Hematopoietic multipotent progenitor cell (in vitro differentiated cells): ENCODE measurements at places on chromosomes 2 and 18. TPM values are rescaled to one million over a fixed set of nuclear protein-coding genes. Genes with fewer than 3 reads are reported as not detected.

TCF23 gene
- total RNA-seq, result not detected

UGT1A3 gene
- not detected for total RNA-seq

MREG gene
- total RNA-seq, result 6.5 TPM

LBX2 gene
- 0.54 TPM for total RNA-seq

SRD5A2 gene
- not detected for total RNA-seq

KCNJ13 gene
- total RNA-seq, result not detected

NPHP1 gene
- total RNA-seq, result 1.1 TPM

- DNase-seq, result no peak
These were observed 95.0 kb downstream of the HDAC4 start for GRCh38 chr2:239305771-239306170.

DNA sequence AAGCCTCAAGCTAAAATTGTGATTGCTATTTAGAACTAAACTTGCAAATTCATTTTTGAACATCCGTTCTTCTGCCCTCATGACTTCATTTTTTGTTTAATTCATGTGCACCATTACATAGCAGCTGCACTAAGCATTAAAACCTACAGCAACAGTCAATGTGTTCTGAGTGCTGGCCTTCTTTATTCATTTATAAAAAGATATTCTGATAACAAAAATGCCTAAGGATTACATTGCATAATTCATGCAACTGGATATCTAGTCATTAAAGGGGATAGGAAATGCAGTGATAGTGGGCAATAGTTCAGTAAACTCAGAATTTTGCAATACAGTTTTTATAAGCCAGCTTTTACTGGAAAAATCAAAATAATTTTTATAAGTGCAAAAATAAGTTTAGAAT lies 294.4 kb upstream of the EPC2 start:
- no peak for DNase-seq

GRCh38 chr2:23243073-23243659 lies 141.8 kb upstream of the KLHL29 start:
- no peak for DNase-seq

DNA sequence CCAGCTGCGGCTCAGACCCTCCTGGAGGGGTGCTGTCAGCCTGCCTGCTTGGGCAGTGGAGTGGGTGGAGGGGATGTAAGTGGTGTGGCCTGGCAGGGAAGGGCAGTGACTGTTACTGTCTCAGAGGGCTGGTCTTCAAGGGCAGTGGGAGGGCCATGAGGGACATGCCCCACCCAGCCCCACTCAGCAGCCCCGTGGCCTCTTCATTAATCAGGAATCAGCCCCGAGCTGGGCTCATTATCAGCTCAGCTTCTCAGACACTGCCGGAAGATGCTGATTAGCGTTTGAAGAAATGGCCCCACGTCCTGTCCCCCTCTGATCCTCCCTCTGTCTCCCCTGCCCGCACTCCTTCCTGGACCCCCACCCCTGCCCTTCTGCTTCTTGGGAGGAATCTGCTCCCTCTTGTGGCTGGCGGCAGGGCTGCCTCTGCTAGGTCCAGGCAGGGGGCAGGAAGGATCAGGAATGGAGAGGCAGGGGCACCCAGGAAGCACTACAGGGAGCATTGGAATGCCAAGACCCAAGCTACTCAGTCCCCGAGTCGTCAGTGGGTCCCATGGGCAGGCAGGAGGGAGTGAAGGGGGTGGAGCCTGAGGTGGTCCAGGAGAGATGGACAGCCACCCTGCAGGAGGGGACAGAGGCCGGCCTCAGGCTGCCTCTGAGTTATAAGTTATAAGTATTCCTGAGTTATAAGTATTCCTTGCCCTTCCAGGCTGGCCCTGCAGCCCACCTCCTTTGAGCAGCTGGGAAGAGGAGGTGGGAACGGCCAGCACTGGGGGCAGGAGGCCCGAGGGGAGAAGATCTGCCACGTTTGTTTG lies 7.0 kb downstream of the ASIC4 start:
- no peak for DNase-seq

DNA sequence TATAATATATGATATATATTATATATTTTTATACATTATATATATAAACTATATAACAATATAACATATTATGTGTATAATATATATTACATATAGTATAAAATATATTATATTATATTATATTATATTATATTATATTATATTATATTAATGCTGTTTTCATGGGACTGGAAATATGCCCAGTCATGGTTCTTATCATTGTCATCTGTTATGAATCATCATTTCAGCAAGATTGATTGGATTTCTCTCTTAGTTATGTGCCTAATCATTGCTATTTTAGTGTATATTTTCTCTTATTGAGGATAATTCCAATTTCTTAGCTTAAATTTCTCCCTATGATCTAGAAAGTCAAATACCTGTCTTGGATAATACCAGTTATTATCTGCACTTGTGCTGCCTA lies 617.8 kb downstream of the TRIB2 start:
- no peak for DNase-seq

- no peak for DNase-seq
These were observed 169.3 kb upstream of the NXPH2 start for GRCh38 chr2:138949517-138949916.

DNA sequence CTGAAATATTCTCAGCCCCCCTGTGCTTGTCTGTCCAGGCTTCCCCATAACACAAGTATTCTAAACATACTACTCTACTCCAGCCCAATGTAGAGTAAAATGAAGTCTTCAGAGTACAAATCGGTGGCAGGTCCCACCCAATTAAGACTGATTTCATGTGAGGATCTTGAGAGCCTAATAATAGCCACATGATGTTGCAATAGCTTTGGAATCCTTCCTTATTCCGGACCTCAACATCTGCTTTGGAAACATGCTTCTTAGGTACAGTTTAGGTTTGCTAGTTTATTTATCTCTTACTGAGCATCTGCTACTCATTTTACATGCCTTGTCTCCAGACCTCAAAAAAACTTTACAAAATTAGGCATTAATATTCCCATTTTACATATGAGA lies 207.3 kb upstream of the RAB6C start:
- no peak for DNase-seq

DNA sequence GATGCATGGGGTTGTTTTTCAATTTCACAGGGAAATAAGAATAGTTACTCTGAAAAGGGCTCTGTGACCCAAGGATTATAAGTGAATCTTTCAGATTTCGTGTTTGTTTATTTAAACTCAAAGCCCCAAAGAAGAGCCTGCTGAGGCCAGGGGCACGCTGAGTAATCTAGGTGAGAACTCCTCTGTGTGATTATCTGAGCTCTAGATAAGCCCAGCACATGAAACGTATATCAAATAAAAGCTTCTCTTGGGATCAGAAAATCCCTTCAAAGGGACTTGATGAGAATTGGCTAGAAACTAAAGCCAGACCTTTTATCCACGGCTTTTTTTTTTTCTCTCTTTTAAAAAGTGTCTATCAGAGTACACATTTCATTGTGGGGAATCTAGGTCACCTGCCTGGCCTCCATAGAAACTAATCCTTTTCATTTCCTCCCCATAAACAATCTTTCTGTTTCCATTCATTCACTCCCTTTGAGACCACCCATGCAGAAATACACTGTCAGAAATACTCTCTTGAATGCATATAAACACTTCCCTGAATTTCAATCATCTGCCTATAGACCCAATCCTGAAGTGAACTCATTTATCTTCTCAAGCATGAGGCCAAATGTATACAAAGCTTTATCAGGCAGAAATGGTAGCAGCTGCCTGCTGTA lies 137.4 kb downstream of the RIT2 start:
- no peak for DNase-seq

DNA sequence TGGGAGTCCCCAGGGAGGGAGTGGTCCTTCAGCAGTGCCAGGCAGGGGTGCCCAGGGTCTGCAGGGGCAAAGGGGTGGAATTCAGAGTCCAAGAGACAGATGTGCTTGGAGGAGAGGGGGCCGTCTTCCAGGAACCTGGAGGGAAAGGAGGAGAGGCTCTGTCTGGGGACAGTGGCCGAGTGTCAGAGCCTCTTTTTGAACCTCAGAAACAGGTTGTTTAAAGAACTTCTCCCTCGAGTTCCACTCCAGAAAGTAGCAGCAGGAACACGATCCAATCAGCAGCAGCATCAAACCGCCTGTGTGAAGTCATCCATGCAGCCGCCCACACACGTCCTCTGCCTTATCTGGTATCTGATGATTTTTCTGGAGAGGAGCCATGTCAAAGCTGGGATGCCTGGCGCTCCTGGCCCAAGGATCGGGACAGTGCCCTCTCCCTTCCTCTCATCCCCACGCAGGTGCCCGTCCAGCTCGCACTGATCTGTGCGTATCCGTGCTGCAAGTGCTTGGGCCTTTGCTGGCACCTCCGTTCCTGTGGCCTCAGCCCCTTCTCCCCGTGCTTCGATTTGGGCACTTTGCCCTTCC lies 205.1 kb downstream of the NDUFA10 start:
- no peak for DNase-seq

DNA sequence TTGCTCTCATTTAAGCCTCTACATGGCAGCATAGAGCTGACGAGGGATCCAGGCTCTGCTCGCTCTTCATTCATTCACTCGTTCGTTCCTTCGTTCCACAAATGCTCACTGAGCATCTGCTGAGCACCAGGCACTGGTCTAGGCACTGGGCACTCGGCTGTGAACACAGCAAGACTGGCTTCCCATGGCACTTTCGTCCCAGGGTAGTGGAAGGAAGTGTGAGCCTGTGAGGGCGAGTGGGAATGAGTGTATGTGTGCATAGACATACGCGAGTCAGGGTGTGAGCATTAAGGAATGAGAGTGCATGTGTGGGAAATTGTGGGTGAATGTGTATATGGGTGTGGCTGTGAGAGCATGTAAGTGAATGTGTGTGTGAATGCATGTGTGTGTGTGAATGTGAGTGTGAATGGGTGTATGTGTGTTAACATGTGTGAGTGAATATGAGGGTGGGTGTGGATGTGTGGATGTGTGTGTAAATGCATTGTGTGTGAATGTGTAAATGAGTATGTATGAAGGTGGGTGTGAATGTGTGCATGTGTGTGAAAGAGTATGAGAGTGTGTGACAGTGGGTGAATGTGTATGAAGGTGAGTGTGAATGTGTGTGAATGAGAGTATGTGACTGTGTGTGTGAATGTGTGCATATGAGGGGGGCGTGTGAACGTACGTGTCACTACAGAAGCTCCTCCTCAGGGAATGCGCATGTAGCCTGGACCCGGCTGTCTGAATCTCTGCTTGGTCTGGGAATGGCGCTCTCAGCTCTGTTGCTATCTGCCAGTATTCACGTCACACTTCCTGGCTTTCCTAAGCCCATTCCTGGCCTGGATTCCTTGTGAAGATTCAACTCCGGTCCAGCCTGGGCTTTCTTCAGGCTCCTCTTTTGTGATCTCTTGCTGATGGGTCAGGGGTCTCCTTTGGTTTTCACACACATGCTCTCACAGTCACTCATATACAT lies 28.8 kb downstream of the SNORC start:
- DNase-seq, result no peak

- DNase-seq, result peak; percentile 62
These were observed 179.5 kb downstream of the CELF4 start for GRCh38 chr18:37385846-37386778.

- no peak for DNase-seq
These were observed 66.6 kb downstream of the ABCG8 start for GRCh38 chr2:43905371-43905803.

DNA sequence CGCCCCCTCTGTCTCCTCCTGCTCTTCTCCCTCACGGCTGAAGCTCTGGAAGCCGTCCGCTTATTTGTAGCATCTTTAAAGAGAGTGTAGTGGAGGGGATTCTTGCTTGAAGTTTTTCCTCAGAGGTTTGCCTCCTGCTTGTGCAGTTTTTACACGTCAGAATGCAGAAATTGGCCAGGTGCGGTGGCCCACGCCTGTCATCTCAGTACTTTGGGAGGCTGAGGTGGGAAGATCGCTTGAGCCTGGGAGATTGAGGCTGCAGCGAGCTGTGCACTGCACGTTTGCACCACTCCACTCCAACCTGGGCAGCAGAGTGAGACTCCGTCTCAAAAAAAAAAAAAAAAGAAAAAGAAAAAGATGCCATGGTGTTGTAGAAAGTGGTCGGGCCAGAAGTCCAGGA lies 69.0 kb downstream of the ITGB1BP1 start:
- no peak for DNase-seq

- no peak for DNase-seq
These were observed 2.7 kb downstream of the PDCD1 start for GRCh38 chr2:241855888-241856422.

- DNase-seq, result no peak
These were observed 162.7 kb downstream of the INHBB start for GRCh38 chr2:120508567-120509041.
